ENCODE measurements at places on chromosomes 3 and 15.

- DNase-seq: no peak
Observed at GRCh38 chr15:100295939-100296565, 45.7 kb downstream of the ADAMTS17 start.

- no peak for DNase-seq
Observed at GRCh38 chr15:63110428-63111026, 11.1 kb upstream of the LACTB start.

- no peak for DNase-seq
Observed at GRCh38 chr15:79978655-79979514, 7.9 kb upstream of the BCL2A1 start.

GRCh38 chr15:80252121-80252518, at the start of gene CTXND1:
TSS of gene CTXND1 (minus strand) at chr15:80252213. CDS start at chr15:80201949, 50,264 bp downstream.
- DNase-seq: no peak
